ENCODE measurements at places on chromosomes 11 and 22. TPM values are rescaled to one million over a fixed set of nuclear protein-coding genes. Genes with fewer than 3 reads are reported as not detected.

CDC42EP2 gene
- 10.3 TPM for total RNA-seq

LRRC4C gene
- total RNA-seq = 0.42 TPM

SHISAL1 gene
- total RNA-seq = 8.6 TPM

CHRNA10 gene
- 0.81 TPM for total RNA-seq

MS4A7 gene
- total RNA-seq = 38.3 TPM

SLC22A12 gene
- total RNA-seq = not detected

SCN4B gene
- 1.6 TPM for total RNA-seq

ACCSL gene
- total RNA-seq = not detected

RFPL3 gene
- total RNA-seq = not detected

PLA2G6 gene
- 24.9 TPM for total RNA-seq

OR52I1 gene
- total RNA-seq = not detected

- peak; percentile 41 for DNase-seq
Measured at GRCh38 chr11:118224511-118225188, at the start of gene JAML. Gene JAML, minus strand, starts transcription at chr11:118225011. Its CDS starts 10,145 bp downstream, at chr11:118214866.

GRCh38 chr11:103907548-103908455 lies 128.6 kb upstream of the DDI1 start:
- no peak for DNase-seq

DNA sequence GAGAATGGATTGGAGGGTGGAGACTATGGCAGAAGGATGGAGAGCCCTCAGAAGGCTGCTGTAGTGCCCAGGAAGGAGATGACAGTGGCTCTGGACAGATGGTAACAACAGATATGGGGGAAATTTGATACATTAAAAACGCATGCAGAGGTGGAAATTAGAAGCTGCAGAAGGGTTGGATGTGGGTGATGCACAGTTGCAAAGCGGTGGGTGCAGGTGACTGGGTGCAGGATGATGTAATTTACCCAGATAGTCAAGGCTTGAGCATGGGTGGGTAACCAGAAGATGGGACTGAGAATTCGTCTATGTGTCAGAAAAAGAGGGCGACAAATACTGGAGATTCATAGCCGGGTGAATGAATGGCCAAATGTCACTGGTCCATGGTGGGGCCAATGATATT lies 570.3 kb downstream of the MN1 start:
- no peak for DNase-seq

GRCh38 chr22:43796567-43796966 lies 15.5 kb downstream of the EFCAB6 start:
- DNase-seq = no peak

DNA sequence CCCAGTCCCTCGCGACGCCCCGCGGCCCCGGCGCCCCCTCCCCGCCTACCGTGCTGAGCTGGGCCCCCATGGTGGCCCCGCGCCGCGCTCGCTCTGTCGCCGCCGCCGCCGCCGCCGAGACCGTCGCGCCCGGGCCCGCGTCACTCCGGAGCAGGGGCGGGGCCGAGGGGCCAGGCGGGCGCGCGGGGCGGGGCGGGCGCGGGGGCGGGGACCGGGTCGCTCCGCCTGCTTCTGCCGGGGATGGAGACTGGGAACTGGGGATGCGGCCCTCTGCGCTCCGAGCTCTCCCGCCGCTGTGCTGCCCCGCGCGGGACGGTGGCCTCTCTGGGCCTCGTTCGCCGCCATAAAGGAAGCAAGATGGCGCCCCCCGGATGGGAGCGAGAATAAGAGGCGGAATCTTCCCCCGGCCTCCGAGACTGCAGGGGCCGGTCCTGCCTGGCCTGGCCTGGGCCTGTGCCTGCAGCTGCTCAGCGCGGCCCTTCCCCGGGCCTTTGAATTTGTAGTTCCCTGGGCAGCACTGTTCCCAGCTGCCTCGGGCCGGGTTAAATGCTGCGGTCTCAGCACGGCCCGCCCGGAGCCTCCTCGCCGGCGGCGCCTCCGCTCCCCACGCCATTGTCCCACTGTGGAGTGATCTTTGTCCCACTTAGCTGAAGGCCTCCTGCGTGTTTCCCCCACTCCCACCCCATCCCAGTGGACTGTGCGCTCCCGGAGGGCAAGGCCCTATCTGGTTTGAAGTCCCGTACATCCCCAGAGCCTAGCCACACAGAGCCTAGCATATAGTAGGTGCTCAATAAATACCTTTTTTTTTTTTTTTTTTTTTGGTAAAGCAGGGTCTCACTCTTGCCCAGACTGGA lies at the start of gene CYB5R3:
TSS of gene CYB5R3 (minus strand) at position 147 of the 854 bp plus-strand sequence. CDS start at position 70, 77 bp downstream.
- peak; percentile 85 for DNase-seq

DNA sequence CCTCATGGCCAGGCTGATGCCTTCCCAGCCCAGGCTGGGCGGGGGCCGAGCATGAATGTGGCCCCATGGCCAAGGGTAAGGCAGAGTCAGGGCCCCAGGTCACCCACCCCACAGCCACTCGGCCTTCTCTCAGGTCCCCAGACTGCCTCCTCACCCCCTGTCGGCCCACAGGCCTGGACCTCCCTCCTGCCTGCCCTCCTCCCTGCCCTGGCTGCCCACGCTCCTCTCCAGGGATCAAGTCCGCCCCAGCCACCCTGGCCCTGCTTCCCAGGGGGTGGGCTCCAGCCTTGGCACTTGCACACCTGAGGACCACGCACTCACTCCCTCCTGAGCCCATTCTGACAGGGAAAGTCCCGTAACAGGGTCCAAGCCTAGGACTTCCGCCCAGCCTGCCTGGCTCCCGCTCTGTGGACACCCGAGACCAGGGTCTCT lies 37.8 kb upstream of the TH start:
- no peak for DNase-seq

DNA sequence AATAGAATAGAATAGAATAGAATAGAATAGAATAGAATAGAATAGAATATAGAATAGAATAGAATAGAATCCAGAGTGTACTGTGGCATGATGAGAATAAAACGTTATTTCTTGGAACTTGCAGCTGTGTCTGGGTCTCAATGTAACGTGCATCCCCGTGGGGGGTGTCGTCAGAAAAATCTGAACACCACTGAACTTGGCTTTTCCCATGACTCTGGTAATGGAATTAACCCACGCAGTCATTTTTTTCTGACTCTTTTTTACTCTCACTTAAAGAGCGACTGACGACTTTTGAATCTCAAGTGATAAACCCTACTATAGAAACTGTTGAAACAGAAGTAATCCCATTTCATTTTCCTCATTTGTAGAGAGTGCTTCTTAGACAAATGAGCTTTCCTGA lies 92.4 kb upstream of the BID start:
- no peak for DNase-seq

DNA sequence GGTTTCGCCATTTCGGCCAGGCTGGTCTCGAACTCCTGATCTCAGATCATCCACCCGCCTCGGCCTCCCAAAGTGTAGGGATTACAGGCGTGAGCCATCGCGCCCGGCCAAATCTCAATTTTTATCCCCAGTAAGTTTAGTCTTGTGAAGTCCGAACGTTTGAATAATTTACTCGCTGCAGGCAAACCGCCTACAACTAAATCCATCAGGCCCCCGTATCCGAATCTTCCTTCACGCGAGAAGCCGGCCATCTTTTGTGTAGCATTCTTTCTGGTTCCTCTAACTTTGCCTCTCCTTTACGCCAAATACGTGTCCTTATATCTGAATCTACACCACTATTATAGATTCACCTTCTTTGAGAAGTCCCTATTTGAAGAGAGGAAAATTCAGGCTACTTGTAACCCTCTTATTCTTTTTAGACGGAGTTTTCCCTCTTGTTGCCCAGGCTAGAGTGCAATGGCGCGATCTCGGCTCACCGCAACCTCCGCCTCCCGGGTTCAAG lies 581 bp upstream of the EIF3L start:
- no peak for DNase-seq

GRCh38 chr11:104011044-104011443 lies 25.4 kb upstream of the DDI1 start:
- no peak for DNase-seq

- DNase-seq = no peak
Measured at GRCh38 chr11:20364341-20364792, 853 bp downstream of the HTATIP2 start.

- DNase-seq = peak; percentile 11
Measured at GRCh38 chr11:122115524-122116379, at the start of gene BLID. Gene BLID, minus strand, starts transcription at chr11:122116215. Its CDS starts 293 bp downstream, at chr11:122115922.

DNA sequence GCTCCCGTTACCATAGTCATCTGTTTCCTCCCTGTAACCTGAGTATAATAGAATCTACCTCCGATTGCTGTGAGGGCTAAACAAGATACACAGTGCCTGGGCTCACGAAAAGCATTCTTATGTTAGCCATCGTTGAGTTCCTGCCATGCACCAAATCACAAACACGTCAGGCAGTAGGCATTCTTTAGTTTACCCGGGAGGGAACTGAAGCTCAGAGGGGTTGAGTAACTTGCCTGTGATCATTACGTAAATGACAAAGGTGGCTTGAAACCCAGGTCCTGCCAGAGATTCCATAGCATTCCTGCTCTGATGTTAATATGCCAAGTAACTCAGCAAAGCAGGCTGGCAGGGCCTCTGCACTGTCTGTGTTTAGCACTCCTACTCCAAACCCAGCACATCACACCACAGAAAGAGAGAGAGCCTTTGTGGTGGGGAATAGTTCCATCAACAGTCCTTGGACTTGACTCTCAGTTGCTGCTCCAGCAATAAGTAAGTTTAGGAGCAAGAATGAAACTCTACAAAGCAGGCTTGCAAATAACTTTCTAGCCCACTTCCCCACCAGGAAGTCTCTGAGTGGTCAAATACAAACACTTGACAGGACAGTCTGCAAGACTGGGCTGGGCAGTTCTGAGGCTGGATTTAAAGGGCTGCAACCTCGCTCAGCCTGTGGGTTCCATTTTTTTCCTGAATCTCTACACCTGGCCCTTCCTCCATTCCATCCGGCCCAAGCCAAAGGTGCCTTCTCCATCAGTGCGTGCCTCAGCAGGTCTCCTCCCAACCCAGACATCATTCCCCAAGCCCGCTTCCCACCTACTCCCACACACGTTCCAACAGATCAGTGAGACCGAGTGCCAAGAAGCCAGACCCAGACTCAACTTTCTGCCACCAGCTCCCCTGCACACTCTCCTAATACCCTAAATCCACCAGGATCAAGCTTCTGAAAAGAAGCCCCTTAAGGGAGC lies 1.1 kb downstream of the SCN2B start:
- no peak for DNase-seq

- peak; percentile 48 for DNase-seq
Measured at GRCh38 chr11:504053-504993, 2.7 kb downstream of the RNH1 start.

- DNase-seq = no peak
Measured at GRCh38 chr22:44666207-44666585, 35.8 kb upstream of the PRR5 start.

- no peak for DNase-seq
Measured at GRCh38 chr22:47153854-47154525, 391.5 kb downstream of the TBC1D22A start.

GRCh38 chr11:129992161-129992944 lies 10.3 kb downstream of the PRDM10 start:
- peak; percentile 47 for DNase-seq

GRCh38 chr22:42396621-42397331 lies 35.4 kb downstream of the NFAM1 start:
- DNase-seq = no peak

DNA sequence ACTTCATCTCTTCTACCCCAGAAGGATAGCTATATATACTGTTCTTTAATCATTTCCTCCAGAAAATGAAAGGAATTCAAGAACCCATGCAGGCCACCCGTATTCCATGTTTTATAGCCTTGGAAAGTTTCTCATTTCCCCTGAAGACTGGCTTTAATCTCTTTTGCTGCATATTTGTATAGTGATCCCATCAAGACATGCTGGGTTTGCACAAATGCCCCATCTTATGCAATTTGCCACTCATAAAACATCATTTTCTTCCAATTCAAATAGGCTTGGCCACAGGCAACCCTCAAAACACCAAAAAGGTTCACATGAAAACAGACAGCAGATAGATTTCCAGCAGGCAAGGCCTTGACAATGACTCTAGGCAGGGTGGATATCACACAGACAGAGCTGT lies 28.3 kb upstream of the APOA1 start:
- no peak for DNase-seq

DNA sequence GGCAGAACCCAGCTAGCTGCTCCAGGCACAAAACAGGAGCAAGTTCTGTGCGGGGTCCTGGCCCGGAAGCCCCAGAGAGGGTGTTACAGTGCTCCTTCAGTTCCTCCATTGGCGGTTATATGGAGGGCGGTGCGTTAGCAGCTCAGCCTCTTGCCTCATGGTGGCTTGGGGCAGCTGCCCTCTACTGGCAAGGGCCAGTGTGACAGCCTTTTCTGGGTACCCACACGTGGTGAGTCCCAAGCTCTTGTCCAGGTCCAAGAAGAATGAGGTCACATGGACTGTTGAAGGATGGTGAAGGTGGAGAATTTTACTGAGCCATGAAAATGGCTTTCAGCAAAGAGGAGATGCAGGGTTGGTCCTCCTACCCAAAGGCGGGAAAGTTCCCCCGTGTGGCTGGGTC lies 100.5 kb downstream of the WT1 start:
- DNase-seq = peak; percentile 27

- DNase-seq = no peak
Measured at GRCh38 chr11:19499026-19499669, 213.5 kb upstream of the NAV2 start.

GRCh38 chr11:83002053-83002452 lies 69.6 kb downstream of the RAB30 start:
- DNase-seq = no peak

DNA sequence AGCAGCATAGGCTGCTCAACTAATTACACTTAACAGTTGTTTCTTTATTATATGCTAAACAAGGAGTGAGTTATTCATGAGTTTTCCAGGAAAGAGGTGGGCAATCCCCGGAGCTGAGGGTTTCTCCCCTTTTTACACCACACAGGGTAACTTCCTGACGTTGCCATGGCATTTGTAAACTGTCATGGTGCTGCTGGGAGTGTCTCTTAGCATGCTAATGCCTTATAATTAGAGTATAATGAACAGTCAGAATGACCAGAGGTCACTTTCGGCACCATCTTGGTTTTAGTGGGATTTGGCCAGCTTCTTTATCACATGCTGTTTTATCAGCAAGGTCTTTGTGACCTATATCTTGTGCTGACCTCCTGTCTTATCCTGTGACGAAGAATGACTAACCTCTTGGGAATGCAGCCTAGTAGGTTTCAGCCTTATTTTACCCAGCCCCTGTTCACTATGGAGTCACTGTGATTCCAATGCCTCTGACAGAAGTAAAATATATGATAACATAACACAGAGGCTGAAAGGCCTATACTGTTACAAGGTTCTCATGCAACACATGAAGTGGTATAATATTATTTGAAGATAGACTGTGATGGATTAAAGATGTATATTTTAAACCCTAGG lies 41.3 kb upstream of the RDX start:
- no peak for DNase-seq

DNA sequence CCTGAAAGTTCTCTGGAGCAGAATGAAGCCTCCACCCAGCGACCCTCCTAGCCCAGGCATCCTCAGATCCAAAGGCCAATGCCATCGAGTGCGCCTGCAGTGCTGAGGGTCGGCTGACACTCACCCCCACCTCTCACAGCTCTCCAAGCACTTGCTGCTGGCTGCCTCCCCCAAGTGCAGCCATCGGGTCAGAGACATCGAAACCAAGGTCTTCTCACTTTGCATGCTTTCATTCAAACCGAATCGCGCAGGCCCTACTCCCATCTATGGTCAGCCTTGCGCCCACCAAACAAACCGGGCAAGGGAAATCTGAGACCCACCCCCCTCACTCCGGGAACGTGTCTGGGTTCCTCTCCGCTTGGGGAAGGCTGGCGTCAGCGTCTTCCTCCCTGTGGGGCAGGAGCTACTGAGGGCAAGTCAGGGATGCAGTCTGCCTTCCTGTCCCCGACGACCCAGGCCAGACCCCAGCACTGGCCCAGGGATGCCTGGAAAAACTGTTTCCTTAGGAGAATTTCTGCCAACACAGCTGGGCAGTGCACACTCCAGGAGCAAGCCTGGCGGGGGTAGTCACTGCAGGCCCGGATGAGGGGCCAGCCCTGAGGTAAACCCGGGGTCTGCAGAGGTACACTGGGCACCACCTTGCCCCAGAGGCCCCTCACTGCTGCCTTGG lies 7.0 kb downstream of the WNT7B start:
- DNase-seq = no peak

GRCh38 chr11:61955422-61956135 lies 5.4 kb downstream of the BEST1 start:
- DNase-seq = no peak
